ENCODE measurements at places on chromosomes 6 and 20.

DNA sequence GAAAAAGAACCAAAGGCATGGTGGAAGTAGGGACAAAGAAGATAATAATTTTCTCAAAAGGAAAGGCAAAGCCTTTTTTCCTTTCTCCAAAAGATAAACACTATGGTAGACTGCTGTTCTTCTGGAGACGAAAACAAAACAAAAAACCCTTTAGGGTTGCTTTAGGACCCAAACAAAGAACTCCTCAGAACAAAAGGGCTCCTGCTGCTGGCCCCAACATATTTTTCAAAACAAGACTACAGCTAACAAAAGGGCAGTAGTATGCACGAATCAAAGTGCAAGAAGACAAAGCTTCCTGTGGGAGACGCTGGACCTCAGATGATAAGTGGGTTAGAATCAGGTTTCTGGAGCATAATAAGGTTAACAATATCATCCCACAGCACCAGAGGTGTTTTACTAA, 15.8 kb downstream of the NCOA5 start:
- no peak for DNase-seq

GRCh38 chr6:34592208-34592952, 36.3 kb upstream of the SPDEF start:
- DNase-seq, result no peak

DNA sequence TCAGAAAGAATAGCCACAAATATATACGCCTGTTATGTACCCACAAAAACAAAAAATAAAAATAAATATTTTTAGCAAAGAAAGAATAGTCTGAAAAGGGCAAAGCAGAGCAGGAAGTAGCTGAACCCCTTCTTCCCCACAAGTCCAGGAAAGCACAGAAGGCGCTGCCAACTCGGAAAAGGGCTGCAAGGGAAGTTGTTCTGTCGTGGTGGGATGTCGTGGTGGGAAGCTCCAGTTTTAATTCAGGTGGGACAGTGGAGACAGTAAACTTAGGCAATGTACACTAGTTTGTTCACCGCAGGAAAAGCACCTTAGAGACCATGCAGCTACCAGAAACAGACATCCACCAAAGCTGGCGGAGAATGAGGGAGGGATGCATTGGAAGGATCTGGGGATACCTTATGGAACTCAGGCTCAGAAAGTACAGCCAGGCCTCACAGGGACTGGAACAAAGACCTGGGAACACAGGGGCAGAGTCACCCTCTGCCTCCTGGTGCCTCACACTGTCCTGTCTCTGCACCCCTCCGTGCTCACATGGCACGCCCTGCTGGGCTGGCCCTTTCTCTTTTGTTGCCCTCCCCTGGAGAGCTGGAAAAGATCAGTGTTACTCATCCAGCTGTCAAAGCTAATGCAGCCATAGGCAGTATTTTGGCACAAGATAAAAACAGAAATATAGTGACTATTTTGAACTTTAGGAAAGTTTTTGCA, 3.3 kb upstream of the APMAP start:
- no peak for DNase-seq

DNA sequence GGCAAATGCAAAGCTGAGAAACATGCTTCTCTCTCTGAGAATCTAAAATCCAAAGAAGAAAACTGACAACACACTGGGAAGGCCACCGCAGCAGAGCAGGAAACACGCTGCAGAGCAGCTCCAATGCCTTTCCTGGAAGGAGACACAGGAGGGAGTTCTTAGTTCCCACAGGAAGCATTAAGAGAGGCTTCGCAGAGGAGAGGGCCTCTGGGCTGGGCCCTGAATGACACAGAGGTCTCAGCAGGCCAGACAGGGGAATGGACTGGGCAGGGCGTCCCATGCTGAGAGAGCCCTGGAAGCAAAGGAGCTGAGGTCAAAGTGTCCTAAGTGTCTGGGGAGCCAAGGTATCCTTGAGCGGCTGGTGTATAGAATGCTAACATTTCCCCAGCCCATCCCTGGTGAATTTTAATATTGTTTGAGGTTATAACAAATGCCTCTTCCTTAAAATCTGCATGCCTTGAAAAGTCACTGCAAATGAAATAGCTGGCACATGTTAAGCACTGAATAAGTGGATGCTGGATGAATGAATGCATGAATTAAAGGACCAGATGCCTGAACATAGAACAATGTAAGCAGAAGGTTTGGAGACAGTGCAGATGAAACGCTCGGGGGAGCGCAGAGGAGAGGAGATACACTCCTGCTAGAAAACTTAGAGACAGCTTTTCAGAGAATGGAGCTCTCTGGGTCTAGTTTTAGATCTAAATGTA, 110.0 kb upstream of the SYNDIG1 start:
- DNase-seq, result no peak

DNA sequence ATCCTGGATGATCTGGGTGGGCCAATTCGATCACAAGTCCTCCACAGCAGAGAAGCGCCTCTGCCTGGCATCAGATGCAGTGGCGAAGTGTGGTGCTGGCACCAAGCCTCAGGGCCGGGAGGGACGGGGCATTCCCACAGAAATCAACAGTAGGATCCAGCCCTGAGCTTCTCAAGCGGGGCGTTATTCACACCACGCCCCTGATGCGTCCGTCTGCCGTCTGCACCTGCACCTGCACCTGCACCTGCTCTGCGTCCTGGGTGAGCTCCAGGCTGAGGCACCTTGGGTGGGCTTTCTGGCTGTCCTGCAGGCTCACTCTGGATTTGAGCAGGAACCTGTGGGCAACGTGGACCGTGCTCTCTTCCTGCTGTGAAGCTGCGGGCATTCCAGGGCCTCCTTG, 13.8 kb upstream of the NTSR1 start:
- no peak for DNase-seq

DNA sequence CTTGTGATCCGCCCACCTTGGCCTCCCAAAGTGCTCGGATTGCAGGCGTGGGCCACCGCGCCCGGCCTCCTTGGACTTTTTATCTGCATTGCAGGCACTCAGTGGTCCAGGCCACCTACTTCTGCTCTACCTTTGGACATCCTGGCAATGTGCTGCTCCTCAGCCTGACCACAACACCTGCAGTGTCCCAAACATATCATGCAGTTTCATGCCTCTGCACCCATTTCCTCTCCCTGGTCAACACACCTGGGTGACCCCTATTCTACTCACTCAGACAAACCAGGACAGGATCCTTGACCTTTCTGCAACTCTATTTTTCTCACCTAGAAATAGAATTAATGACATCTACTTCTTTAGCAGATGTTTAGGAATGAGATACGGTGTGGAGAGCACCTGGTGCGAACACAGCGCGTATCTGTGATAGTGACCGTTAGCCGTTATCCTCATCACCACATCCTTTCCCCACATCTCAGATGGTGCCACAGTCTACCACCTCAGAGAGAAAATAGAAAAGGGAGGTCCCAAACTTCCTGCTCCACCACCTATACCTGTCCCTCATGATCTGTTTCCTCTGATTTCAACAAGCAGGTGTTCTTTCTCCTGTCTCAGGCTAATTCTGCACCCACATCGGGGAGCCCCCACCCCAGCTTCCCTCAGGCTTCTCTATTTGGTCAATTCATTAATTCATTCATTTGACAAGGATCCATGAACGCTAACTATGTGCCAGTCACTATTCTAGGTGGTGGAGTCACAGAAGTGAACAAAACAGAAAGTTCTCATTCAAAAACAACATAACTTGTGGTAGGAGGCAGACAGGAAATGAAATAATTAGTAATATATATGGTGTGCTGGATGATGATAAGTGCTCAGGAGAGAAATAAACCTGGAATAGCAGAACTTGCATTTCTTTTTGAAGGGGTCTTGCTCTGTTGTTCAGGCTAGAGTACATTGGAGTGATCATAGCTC, 4.3 kb upstream of the BTN3A2 start:
- no peak for DNase-seq

DNA sequence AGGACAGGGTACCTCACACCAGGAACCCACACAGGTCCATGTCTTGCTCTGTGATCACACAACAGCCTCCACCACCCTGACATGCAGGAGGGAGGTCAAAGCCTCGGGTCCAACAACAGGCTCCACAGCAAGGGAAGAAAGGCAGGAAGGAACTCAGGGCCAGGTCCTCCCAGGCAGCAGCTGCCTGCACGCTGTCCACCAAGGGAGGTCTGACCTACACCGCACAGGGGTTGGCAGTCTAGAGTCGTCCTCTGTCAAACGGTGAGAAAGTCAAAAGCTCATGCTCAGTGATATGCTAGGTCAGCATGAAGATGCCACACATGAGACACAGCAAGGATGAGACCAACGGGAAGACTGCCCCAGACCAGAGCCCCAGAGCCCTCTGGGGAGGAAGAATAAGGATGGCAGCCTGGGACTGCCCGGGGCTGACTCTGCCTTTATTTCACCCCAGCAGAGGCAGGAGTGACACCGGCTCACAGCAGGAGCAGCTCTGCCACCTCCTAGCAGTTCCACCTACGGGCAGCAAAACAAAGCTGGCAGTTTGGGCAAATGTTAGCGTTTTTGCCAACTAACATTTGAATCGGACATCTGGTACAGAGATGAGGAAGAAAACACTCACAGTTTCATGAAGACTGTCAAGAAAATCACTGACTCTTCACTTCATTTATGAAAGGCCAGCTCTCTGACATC, 8.5 kb downstream of the GMEB2 start:
- DNase-seq, result no peak

GRCh38 chr6:88494401-88495140, 328.4 kb upstream of the CNR1 start:
- DNase-seq, result no peak

All from DND-41 (cell line).